ENCODE measurements at places on chromosomes 7 and 10.

- H3K4me1 ChIP-seq: no peaks in the 10 kb centered on the region
- H3K4me3 ChIP-seq: no peak overlapping the region
- DNase-seq: no peak
- H3K36me3 ChIP-seq: no peaks in the 10 kb centered on the region
- no peaks in the 10 kb centered on the region for H3K27me3 ChIP-seq
- H3K27ac ChIP-seq: no peak overlapping the region
Measured at GRCh38 chr10:30877111-30877510, 154.6 kb downstream of the ZNF438 start.

GRCh38 chr10:33410096-33410859 lies 75.8 kb upstream of the NRP1 start:
- DNase-seq: no peak
- H3K36me3 ChIP-seq: no peaks in the 10 kb centered on the region
- no peaks in the 10 kb centered on the region for H3K27me3 ChIP-seq
- no peak overlapping the region for H3K4me3 ChIP-seq

DNA sequence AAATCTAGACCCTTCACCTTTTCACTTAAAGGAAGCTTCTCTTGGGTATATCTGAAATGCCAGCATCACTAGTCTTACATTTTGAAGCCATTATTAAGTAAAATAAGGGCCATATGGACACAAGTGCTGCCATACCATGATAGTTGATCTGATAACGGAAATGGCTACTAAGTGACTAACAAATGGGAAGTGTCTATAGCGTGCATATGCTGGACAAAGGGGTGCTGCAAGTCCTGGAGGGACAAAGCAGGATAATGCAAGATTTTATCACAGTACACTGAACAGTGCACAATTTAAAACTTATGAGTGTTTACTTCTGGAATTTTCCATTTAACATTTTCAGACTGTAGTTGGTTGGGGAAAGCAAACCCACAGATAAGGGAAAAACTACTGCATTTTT lies 117.9 kb downstream of the ELMO1 start:
- H3K27ac ChIP-seq: no peak overlapping the region
- no peaks in the 10 kb centered on the region for H3K27me3 ChIP-seq
- H3K4me3 ChIP-seq: no peak overlapping the region
- no peaks in the 10 kb centered on the region for H3K36me3 ChIP-seq
- no peak for DNase-seq
- H3K4me1 ChIP-seq: no peaks in the 10 kb centered on the region

DNA sequence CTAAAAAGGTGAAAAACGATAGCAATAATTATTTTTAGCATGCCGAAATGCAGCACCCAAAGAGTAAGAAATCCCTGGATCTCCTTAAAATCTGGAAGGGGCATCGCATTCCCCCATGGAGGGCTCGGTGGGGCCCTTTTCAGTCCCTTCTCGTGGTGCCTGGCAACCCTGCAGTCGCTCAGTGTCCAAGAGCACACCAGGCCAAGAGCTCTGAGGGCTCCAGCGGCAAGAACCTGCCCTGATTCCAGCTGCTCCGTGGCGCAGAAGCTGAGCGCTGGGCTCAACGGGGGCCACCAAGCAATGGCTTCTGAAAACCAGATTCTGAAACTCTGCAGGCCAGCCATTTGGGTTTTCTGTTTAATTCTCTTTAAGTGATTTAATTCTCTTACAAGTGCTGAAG lies 131.2 kb downstream of the PRKAG2 start:
- DNase-seq: no peak
- no peaks in the 10 kb centered on the region for H3K36me3 ChIP-seq
- H3K27ac ChIP-seq: no peak overlapping the region
- H3K4me3 ChIP-seq: no peak overlapping the region
- no peaks in the 10 kb centered on the region for H3K27me3 ChIP-seq

- H3K27me3 ChIP-seq: no peaks in the 10 kb centered on the region
- no peaks in the 10 kb centered on the region for H3K4me1 ChIP-seq
- DNase-seq: no peak
- no peaks in the 10 kb centered on the region for H3K36me3 ChIP-seq
Measured at GRCh38 chr10:104259999-104260774, 5.5 kb downstream of the GSTO1 start.

GRCh38 chr10:90289037-90289436 lies 568.8 kb downstream of the HTR7 start:
- peaks cover 2% of the 10 kb centered on the region for H3K36me3 ChIP-seq
- DNase-seq: no peak
- H3K27ac ChIP-seq: no peak overlapping the region
- no peaks in the 10 kb centered on the region for H3K4me1 ChIP-seq
- no peak overlapping the region for H3K4me3 ChIP-seq

GRCh38 chr10:97916586-97916985 lies 66.9 kb downstream of the GOLGA7B start:
- DNase-seq: no peak
- H3K27ac ChIP-seq: no peak overlapping the region
- H3K4me3 ChIP-seq: no peak overlapping the region
- H3K4me1 ChIP-seq: 0 out of 2 replicates have a peak, but pooled peaks cover 1% of the 10 kb centered on the region
- H3K27me3 ChIP-seq: no peaks in the 10 kb centered on the region

- no peak for DNase-seq
- no peaks in the 10 kb centered on the region for H3K36me3 ChIP-seq
- H3K4me1 ChIP-seq: peaks cover 5% of the 10 kb centered on the region
- no peak overlapping the region for H3K4me3 ChIP-seq
- H3K27ac ChIP-seq: no peak overlapping the region
Measured at GRCh38 chr7:150986099-150986512, 4.7 kb upstream of the NOS3 start.

DNA sequence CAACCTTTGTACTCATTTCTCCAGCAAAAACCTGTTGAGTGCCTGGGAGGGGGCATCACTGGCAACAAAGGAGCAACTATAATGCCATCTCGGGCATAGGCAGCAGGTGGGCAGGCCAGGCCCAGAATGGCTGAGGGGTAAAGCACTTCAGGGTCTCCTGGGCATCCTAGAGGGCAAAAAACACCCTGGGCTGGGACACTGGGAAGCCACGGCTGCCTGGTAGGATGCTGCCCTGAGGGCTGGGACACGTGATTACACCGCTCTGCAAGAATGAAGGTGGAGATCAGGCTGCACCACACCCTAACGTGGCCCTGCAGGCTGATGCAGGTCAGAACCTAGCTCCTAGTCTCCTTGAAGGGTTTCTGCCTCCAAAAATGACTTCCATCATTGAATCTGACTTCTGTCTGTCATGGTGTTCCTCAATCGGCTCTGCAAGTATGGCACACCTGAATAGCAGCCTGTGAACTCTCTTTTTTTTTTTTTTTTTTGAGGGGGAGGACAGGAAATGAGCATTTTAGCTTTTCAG lies 4.5 kb upstream of the TRAPPC14 start:
- H3K4me1 ChIP-seq: peaks cover 3% of the 10 kb centered on the region
- H3K4me3 ChIP-seq: no peak overlapping the region
- H3K36me3 ChIP-seq: no peaks in the 10 kb centered on the region
- no peaks in the 10 kb centered on the region for H3K27me3 ChIP-seq
- no peak overlapping the region for H3K27ac ChIP-seq

DNA sequence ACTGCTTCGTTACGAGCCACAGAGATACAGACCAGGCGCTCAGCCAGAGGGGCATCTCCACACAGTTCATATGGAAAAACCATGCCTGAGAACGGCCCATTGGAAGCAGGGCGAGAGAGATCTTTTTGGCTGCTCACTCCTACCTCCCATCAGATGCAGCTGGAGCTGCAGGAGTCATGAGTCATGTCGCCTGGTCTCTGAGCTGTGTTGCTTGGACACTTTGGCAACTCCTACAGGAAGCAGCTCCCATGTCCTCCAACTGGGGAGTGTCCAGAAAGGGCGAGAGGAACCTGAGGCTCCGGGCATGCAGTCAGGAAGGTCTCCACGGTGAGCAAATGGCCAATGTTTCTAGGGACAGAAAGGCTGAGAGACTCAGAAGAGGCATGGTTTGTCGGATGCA lies 24.9 kb downstream of the INSIG1 start:
- no peak overlapping the region for H3K27ac ChIP-seq
- no peak for DNase-seq
- H3K36me3 ChIP-seq: no peaks in the 10 kb centered on the region
- H3K4me1 ChIP-seq: no peaks in the 10 kb centered on the region
- no peaks in the 10 kb centered on the region for H3K27me3 ChIP-seq

DNA sequence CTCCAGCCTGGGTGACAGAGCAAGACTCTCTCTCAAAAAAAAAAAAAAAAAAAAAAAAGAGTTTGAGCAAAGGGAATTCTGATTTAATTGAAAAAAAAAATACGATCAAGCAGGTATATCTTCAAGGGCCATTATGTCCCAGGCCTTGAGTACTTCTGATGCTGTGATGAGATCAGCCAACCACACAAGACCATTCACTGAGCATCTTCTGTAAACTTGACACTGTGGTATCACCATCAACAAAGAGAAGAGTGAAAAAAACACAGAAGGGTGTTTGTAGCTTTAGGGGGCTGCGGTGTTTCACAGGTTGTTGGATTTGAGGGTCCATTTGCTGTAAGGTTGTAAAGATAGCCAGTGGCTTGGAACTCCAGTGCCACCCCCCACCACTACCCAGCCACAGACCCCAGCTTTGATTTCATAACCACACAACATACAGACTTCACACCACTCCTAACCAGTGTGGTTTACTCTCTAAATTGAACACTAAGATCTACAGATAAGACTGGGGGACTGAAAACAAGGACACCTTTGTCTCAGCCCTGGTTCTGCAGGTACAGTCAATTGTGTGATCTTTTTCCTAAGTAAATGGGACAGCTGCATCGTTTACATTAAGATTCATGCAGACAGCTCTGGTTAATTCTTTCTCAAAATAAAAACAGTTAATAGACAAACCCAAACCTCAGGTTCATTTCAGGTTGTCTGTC lies 66.4 kb downstream of the CDC123 start:
- no peak for DNase-seq
- H3K27me3 ChIP-seq: no peaks in the 10 kb centered on the region
- H3K4me1 ChIP-seq: no peaks in the 10 kb centered on the region
- H3K27ac ChIP-seq: no peak overlapping the region
- no peaks in the 10 kb centered on the region for H3K36me3 ChIP-seq
- no peak overlapping the region for H3K4me3 ChIP-seq

GRCh38 chr7:127514499-127514898 lies 70.9 kb downstream of the GCC1 start:
- no peak overlapping the region for H3K4me3 ChIP-seq
- no peaks in the 10 kb centered on the region for H3K36me3 ChIP-seq
- no peak for DNase-seq
- no peak overlapping the region for H3K27ac ChIP-seq
- no peaks in the 10 kb centered on the region for H3K4me1 ChIP-seq

DNA sequence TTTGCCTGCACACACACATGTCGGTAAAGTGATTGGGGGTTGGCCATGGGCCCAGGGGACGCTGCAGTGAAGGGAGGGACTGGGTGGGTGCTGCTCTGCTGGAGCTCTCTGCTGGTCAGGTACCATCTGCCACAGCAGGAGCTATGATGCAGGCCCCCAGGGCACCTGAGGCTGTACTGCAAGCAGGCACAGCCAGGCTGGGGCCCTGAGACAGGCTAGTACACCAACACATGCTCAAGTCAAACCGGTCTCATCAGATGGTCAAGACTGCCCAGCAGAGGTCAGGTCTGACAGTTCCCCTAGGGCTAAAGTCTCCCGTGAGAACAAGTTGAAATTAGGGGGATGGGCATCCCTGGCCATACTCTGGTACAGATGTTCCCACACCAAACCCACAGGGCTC lies 118.3 kb upstream of the THSD7A start:
- DNase-seq: no peak
- no peaks in the 10 kb centered on the region for H3K36me3 ChIP-seq
- no peaks in the 10 kb centered on the region for H3K4me1 ChIP-seq
- no peak overlapping the region for H3K27ac ChIP-seq
- no peak overlapping the region for H3K4me3 ChIP-seq

DNA sequence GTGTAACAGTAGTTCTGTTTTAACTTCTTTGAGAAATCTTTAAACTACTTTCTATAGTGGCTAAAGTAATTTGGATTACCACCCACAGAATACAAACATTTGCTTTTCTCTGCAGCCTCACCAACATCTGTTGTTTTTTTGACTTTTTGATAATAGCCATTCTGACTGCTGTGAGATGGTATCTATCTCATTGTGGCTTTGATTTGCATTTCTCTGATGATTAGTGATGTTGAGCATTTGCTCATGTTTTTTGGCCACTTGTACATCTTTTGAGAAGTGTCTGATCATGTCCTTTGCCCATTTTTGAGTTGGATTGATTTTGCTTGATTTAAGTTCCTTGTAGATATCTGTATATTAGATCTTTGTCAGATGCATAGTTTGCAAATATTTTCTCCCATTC lies 66.7 kb downstream of the RNF133 start:
- no peaks in the 10 kb centered on the region for H3K36me3 ChIP-seq
- no peaks in the 10 kb centered on the region for H3K4me1 ChIP-seq
- no peak overlapping the region for H3K4me3 ChIP-seq
- no peaks in the 10 kb centered on the region for H3K27me3 ChIP-seq
- no peak overlapping the region for H3K27ac ChIP-seq

- H3K36me3 ChIP-seq: no peaks in the 10 kb centered on the region
- no peaks in the 10 kb centered on the region for H3K27me3 ChIP-seq
- H3K27ac ChIP-seq: no peak overlapping the region
Measured at GRCh38 chr7:29422829-29423228, 140.8 kb upstream of the PRR15 start.

DNA sequence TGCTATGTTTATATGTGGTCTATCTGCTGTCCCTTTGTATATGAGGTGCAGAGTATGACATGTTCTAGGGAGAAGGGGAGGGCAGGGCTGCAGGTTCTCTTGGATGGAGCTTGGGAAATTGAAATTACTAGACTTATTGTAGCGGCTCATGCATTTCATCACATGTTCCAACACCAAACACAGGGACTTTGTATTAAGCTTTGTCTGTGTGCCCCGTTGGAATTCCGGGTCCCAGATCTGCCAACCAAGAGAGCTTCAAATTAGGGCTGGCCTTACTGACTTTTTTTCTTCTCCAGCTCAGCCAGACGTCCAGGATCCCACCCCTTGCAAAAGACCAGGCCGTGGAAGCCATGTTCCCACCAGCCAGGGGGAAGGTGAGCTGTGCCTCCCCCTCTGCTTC lies 3.4 kb downstream of the ZNF789 start:
- H3K36me3 ChIP-seq: peaks cover 2% of the 10 kb centered on the region
- H3K4me3 ChIP-seq: no peak overlapping the region
- H3K27ac ChIP-seq: no peak overlapping the region
- no peak for DNase-seq

GRCh38 chr7:37108615-37109014 lies 340.0 kb downstream of the ELMO1 start:
- H3K36me3 ChIP-seq: no peaks in the 10 kb centered on the region
- no peak for DNase-seq
- H3K4me1 ChIP-seq: 0 out of 2 replicates have a peak, but pooled peaks cover 1% of the 10 kb centered on the region
- H3K27me3 ChIP-seq: no peaks in the 10 kb centered on the region
- no peak overlapping the region for H3K4me3 ChIP-seq

DNA sequence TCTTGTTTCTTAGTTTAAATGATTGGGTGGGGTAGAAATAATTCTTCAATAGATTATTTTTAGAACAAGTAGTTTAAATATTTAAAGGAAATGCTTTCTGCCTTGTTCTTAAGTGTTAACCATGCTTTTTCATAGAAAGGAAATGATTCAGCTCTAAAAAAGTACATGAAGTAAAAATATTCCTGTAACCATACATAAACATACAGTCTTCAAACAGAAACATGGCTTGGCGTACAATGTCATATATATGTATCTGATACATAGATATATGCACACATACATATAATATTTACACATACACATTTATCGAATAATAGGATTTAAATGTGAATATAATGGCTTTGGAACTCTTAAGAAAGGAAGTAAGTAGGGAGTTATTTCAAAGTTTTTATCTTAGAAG lies 84.4 kb downstream of the RUNDC3B start:
- H3K27me3 ChIP-seq: no peaks in the 10 kb centered on the region
- no peaks in the 10 kb centered on the region for H3K36me3 ChIP-seq
- no peak overlapping the region for H3K4me3 ChIP-seq
- H3K27ac ChIP-seq: no peak overlapping the region
- H3K4me1 ChIP-seq: no peaks in the 10 kb centered on the region
- DNase-seq: no peak
